ENCODE measurements at places on chromosomes 4 and X.

GRCh38 chr4:141746026-141746425 lies 109.6 kb downstream of the IL15 start:
- no peak for DNase-seq

GRCh38 chr4:5746250-5746649 lies 35.2 kb downstream of the EVC start:
- DNase-seq, result no peak

- DNase-seq, result no peak
Measured at GRCh38 chr4:118180776-118181175, 146.5 kb downstream of the NDST3 start.

GRCh38 chr4:31674313-31674947 lies 954.3 kb downstream of the PCDH7 start:
- no peak for DNase-seq

GRCh38 chr4:32180086-32180485 lies 1459.9 kb downstream of the PCDH7 start:
- DNase-seq, result no peak

- DNase-seq, result no peak
Measured at GRCh38 chrX:16985286-16985685, 38.8 kb downstream of the REPS2 start.

GRCh38 chrX:45876206-45876605 lies 669.0 kb downstream of the ZNF674 start:
- no peak for DNase-seq

All from adrenal gland (tissue), 19 donors.